ENCODE measurements at places on chromosomes 16 and 17. TPM values are rescaled to one million over a fixed set of nuclear protein-coding genes. Genes with fewer than 3 reads are reported as not detected.

DNA sequence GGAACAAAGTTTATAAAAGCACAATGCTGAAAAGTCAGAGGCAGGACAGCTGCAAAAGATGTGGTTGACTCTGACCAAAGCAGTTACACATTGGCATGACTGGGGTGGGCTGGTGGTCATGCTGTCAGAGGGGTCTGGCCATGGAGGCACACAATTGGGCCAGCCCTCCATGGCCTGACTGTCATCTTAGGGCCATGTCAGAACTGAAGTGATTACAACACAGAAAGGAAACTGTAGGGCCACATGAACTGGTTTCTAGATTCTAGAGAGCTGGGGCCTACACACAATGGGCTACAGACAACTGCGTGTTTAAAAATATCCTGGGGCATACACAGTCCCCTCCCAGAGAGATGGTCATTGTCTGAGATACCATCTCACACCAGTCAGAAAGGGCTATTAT, 380.6 kb downstream of the GRIN2A start:
- DNase-seq = no peak

DNA sequence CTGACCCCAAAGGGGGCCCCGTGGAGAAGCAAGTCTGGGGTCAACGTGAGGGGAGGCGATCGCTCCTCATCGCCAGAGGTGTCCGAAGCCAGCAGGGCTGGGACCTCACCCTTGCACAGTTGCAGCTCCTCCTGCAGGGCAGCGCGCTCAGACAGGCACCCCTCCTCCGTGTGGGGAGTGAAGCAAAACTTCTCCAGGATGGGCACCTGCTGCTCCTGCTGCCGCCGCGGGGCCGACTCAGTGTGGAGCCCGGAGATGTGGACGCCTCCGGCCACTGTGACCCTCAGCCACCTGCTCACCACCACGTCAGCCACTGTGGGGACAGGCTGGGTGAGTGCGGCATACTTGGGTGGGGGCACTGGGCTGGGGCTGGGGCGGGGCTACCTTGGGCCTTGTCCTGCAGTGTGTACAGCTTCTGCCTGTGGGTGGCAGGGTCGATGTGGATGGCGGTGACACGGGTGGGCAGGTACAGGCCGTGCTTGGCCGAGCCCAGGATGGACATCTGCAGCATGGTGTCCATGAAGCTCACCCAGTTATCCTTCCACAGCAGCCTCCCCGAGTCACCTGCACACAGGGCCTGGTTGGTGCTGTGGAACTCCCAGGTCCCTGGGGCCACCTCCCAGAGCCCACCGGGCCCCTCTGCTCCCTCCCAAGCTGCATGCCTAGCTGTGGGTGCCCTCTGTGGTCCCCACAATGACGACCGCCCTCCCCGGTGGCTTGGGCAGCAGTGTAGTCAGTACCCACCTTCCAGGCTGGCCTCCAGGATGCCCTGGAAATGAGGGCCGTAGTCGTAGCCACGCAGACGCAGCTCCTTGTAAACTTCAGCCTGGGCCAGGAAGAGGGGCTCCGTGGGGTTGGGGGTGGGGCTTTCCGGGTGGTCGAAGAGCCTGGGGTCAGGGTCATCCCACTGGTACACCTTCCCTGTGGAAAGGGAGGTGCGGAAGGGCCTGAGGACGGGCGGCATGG, 10.8 kb downstream of the FASN start:
- no peak for DNase-seq

DNA sequence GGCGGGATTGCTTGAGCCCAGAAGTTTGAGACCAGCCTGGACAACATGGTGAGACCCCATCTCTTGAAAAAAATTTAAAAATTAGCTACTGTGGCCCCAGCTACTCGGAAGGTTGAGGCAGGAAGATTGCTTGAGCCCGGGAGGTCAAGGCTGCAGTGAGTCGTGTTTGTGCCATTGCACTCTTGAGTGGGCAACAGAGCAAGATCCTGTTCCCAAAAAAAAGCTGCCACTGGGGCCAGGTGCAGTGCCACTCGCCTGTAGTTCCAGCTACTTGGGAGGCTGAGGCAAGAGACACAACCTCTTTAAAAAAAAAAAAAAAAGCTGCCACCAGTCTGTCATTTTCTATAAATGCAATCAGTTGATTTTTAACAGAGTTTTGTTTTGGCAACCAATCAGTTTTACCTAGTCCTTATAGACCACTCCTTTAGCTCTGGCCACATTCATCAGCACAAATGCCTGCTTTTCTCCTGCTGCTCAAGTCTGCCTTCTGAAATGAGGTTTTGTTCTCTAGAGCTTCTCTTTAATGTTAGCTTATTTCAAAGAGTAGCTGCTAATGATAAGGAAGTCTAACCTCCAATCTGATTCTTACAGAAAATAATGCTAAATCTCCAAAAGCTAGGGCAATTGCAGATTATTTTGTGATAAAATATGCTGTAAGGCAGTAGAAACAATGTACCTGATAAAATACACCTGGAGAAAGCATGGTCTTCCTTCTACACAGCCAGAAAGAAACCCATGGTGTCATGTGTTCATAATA, 64.8 kb downstream of the TUBD1 start:
- no peak for DNase-seq

GRCh38 chr17:32731556-32732295, 145.2 kb downstream of the MYO1D start:
- no peak for DNase-seq

- DNase-seq = no peak
Measured at GRCh38 chr16:79593074-79593531, 7.4 kb downstream of the MAF start.

DNA sequence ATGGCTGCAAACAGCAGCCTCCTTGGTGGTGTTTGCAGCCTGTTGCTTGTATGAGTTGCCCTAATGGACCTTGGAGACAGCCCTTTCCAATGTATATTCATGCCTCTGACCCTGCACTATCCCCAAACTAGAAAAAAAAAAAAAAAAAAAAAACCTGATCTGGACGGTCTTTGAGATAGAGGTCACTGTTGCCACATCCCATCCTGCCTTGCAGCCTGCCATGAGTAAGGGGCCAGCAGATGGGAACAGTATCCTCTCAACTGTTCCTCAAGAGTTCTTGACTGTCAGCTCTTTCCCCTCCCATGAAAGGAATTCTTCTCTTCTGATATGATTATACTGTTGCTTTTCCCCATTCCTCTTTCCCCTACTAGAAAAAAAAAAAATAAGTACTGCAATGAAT, 152.4 kb downstream of the SSH2 start:
- DNase-seq = no peak

DNA sequence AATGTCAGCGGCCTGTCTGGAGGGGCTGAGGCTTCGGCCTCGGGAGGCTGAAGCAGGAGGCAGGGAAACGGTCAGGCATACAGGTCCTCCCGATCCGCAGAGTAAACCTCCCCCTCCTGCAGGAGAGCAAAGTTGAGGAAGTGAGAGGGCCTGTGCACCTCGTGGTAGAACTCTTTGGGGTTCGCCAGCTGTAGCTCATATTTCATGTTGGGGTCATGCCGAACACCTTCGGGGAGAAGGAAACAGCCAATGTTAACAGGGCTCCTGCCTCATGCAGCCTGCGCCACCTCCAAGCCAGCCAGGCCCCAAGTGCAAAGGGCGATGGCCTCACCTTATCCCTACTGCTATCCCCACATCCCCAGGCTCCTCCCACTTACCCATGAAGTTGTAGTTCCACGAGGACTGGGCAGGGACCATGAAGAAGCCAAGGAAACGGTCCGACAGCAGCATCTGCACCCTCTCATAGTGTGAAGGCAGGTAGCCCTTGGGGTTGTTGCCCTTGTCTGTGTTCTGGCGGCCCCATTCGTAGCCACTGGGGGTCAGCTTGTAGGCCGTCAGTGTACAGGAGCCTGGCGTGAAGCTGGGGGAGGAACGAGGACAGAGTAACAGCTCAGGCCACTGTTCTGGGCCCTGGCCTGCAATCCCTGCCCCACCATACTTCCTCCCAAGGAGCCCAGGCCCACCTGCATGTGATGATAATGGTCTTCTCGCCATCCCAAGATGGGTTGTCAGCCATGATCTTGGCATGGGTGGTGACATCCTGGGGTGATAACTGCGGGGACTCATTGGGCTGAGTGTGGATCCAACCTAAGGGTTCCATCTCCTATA, 1.3 kb upstream of the RILP start:
- no peak for DNase-seq

- DNase-seq = no peak
Measured at GRCh38 chr17:79555543-79555942, 55.3 kb downstream of the RBFOX3 start.

DNA sequence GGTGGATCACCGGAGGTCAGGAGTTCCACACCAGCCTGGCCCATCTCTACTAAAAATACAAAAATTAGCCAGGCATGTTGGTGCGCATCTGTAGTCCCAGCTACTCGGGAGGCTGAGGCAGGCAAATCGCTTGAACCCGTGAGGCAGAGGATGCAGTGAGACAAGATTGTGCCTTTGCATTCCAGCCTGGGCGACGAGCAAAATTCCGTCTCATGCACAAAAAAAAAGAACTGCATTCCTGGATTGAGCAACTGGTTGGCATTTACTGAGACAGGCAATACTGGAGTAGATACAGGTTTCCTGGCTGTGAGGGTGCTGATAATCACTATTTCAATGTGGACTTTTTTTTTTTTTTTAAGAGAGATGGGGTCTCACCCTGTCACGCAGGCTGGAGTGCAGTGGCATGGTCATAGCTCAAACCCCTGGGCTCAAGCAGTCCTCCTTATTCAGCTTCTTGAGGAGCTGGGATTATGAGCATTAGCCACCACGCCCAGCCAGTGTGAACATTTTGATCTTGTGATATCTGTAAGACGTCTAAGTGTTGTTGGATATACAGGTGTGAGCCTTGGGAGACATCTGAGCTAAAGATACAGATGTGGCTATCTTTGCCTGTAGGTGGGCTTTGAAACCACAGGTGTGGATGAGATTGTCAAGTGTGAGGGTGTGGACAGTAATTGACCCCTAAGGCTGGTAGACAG, 5.8 kb downstream of the CYB5D2 start:
- DNase-seq = no peak

CEMP1 gene
- total RNA-seq = 0.46 TPM

CLEC18B gene
- total RNA-seq = not detected
